ENCODE measurements at places on chromosomes 13 and 19.

DNA sequence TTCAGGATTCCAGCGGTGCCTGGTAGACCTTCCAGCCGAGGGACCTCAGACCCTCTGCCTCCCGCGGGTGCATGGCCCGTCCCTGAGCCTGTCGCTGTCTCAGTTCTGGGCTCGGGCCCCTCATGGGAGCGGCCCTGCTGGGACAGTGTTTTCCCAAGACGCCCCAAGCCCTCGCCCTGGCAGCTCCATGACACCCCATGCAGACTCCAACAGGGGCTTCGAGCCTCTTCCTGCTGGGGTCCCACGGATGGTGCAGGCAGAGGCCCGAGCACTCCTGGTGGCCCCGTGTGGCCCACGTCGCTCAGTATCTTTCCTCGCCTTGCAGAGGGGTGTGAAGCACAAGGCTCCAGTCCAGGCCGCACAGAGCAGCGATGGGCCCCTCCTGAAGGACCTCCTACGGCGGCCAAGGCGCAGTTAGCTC lies 88.8 kb upstream of the MCF2L start:
- no peak for DNase-seq

GRCh38 chr19:46981286-46981945 lies 38.2 kb upstream of the NPAS1 start:
- no peak for DNase-seq

DNA sequence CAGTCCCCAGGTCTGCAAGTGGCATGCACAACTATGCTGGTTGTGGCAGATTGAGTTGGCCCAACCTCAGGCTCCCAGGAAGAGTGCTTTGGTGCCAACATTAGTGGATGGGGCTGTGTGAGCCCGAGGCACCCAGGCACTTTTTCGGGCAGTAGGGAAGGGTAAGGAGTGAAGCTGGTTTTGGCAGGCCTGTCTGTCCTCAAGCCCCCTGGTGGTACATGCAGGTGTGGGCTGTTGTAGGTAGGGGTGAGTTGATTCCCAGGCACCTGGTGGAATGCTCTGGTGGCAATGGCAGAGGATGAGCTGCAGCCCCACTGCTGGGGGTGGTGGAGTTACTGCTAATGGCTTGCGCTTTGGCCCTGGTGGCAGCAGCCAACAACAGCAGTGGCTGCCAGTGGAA lies 723.7 kb upstream of the SLITRK1 start:
- no peak for DNase-seq

- peak; percentile 56 for DNase-seq
These were observed 7.4 kb downstream of the DBP start for GRCh38 chr19:48629599-48630295.

DNA sequence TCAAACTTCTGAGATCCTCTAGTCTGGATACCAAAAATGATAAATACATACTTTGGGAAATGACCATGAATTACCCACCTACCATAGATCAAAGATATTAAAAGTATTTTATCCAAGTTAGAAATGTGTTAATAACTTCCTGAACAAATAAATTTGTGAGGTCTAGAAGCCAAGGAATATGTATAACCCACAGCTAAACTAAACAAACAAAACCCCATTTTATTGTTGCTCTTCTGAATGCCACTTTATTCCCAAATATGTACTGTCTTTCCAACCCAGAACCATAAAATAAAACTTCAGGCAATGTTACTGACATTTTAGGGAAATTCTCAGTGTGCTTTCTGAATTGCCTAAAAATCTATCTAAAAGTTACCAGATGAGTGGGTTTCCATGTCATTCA lies 35.1 kb downstream of the UBL3 start:
- DNase-seq, result no peak

DNA sequence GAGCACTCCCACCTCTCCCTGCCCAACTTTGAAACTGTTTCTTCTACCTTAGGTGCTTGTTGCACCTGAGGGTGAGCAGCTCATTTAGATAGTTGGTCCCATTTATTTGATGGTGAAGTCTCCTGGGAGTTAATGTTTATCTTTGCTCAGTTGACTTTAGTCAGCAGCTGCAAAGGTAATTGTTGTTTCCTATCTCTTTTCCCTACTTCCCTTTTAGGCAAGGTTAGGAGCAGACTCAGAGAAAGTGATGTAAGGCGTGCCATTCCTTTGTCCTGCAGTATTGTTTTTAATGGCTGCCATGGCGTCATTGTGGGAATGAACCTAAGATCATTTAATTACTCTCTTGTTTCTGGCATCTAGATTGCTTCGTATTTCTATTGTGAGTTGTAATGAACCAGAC lies 11.6 kb downstream of the AKAP11 start:
- DNase-seq, result no peak

DNA sequence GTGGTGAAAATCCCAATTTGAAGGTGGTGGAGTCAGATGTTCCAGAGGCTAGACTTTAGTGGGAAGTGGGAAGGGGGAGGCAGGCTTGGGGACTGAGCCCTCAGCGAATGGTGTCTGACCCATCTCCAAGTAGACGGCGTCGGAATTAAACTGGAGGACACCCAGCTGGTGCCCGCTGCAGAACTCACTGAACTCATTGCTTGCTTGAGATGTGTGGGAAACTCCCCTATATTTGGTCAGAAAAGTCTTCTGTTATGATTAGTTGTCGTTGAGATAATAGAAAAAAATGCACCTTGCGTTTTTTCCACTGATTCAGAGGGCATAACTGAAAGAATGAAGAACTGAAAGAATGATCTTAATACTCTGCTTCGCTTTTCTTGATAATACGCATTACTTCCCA lies 871 bp upstream of the ZNF583 start:
- DNase-seq, result no peak

GRCh38 chr19:42048992-42049391 lies 21.0 kb downstream of the GRIK5 start:
- DNase-seq, result peak; percentile 56

Measured in DND-41 (cell line).